Suppressor macrophage treated with lipopolysaccharide for 4 hours (primary cell): ENCODE measurements at places on chromosomes 5 and 9.
A peak's percentile ranks its signal among the peaks of the same experiment; 100 is the strongest.

- DNase-seq: no peak
Observed at GRCh38 chr5:54725391-54726280, 208.1 kb downstream of the SNX18 start.

GRCh38 chr5:134949316-134949715 lies 18.4 kb upstream of the CATSPER3 start:
- peak; percentile 29 for DNase-seq

DNA sequence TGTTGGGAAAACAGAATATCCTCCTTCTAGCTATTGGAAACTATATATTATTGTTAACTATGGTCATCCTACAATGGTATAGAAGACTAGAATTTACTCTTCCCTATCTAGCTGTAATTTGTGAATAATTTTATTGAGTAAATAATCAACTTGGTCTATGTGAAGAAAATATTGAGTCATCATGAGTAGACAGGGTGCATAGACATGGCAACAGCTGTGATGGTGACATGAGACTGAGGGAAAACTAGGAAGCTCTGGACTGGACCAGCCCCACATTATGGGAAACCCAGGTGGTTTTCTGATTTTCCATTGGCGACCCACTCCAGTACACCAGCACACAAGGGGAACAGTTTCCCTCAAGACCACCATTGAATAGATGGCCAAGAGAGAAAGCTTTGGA lies 95.0 kb downstream of the APBA1 start:
- DNase-seq: no peak

- DNase-seq: no peak
Observed at GRCh38 chr9:97441729-97442128, 29.8 kb downstream of the TDRD7 start.

DNA sequence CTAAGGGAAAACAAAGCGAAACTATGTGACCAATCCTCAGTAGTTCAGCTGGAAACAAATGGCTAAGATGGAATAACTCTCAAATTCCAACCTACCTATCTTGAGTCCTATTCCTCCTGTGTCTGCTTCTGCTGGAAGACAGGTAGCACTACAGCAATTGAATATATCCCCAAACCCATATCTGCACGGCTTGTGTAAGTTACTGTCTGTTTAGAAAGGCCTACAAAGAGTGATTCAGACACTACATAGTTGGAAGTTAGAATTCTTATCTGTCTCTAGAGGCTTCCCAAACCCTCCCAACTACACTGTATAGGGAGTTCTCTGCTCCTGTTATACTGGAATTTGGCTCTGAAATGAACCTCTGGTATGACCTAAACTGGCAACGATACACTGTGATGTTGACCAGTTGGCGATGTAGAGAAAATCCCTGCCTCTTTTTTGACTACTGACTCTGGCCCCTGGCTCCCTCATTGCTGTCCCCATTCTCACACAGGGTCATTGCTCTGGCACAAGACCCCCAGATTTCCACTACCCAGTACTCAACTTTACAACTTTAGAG lies 22.6 kb upstream of the NADK2 start:
- DNase-seq: no peak

- no peak for DNase-seq
Observed at GRCh38 chr5:169127431-169127830, 173.5 kb downstream of the SLIT3 start.

DNA sequence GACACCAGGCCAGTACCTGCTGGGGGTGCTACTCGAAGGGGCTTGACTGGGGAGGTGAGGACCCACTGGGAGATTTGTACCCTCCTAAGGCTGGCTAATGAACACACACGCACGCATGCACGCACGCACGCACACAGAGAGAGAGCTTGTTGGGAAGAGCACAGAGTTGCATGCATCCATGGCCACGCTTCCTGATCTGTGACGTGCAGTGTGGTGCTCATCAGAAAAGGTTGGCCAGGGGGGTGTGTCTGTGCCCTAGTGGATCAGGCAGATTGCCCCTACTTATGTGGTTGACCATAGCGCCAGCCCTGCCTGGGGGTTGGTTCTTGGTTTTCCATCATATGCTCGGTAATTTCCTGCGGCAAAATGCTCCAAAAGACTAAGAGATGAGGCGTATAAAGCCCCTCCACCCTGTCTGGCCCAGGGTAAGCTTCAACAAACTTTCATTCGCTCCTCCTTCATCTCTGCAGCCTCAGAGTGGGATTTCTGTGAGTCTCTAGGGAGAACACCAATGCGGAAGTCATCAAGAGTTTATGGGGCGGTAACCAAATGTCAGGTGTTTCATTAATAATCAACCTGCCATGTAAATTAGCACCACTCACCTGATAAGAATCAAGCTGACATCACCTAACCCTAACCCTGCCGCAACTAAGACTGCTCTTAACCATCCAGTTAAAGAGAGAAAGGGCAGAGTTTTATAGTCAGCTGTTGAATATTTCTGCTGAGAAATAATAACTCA lies 8.0 kb upstream of the GFI1B start:
- DNase-seq: no peak

DNA sequence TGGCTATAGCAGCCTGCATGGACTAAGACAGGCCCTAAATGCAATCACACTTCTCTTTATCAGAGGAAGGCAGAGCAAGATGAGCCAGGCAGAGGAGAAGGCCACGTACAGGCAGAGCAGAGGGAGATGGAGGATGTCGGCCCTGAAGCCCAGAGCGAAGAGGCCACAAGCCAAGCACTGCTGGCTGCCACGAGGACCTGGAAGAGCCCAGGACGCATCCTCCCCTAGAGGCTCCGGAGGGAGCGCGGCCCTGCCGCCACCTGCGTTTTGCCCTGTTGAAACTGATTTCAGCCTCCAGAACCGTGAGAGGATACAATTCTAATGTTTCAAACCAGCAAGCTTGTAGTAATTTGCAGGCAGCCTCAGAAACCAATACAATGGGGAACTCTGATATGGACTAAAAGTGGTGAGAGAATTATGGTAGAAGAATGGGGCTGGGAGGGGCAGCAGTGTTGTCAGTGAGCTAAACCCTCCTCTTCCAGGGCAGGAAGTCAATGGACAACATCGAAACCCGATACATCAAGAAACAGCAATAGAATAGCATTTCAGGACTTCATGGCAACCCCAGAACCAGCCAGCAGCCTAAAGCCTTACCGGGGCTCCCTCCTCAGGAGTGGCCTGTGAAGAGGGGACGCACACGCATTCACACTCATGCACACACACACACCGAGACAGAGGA lies 32.6 kb downstream of the ADAMTS2 start:
- no peak for DNase-seq

GRCh38 chr9:134552349-134552990 lies 89.1 kb upstream of the COL5A1 start:
- no peak for DNase-seq

DNA sequence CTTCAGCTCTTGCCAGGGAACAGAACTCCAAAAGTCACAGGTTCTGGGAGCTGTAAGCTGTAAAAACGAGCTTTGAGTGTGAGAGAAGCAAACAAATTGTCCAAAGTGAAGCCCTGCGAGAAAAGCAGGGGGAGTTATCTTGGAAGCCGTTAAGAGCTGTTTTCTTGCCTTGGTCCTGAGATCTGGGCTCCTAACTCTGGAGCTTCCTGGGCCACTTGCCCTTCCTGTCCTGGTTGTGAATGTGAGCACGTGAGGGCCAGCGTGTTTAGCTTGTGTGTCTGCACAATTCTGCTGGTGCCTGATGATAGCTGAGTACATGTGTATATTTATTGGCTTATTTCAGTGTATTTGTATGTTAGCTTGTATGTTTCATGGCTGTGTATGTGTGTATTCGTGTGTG lies 40.5 kb downstream of the DAB2IP start:
- DNase-seq: no peak

DNA sequence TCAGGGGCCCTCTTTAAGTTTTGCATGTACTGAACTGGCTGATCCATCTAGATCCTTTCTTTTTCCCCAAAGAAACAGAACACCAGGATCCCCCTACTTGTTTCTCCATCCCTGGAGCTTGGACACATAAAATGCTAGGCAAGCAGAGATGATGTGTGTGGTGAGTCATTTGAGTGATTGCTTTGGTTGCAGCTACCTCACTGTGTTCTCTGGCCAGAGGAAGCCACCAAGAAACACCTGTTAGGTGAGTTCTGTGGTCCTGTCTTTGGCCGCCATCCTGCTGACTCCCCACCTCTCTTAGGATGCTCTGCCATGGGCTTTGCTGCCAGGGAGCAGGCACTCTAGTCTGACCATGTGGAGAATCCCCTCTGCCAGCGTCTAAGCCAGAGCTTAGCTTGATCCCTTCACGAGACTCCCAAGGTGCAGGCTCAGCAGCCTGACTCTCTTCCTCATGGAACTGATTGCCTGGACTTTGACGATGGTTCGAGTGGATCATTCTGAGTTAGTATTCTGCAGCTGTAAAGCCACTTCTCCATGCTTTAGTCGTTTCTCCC lies 27.3 kb upstream of the DENND1A start:
- no peak for DNase-seq

DNA sequence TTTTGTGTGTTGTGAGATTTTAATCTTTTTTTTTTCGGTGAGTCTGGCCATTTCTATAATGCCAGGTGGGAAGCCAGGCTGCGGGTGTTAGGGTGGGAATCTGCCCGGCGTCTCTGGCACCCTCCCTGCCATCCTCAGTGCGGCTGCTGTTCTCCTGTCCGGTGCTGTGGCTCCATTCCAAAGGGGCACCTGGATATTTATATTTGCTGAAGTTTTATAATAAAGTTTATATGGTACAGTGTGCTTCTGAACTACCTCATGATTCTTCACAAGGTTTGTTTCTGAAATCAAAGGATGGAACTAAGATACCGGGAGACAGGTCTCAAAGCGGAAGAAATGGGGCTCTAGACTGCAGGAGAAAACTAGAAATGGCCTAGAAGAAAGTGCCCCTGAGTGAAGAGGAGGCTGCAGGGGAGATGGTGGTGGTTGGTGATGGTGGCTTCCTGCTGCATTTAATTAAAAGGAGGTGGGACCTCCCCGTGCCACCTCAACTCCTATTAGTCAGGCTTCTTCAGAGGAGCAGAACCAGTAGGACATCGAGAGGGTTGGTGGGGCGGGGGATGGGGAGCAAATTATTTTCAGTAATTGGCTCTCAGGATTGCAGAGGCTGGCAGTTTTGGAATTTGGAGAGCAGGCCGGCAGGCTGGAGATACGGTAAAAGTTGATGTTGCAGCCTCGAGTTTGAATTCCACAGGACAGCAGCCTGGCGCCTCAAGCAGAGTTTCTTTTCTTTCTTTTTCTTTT lies 102.2 kb upstream of the ICE1 start:
- DNase-seq: no peak

GRCh38 chr9:35683323-35683722 lies 6.4 kb downstream of the TPM2 start:
- no peak for DNase-seq

DNA sequence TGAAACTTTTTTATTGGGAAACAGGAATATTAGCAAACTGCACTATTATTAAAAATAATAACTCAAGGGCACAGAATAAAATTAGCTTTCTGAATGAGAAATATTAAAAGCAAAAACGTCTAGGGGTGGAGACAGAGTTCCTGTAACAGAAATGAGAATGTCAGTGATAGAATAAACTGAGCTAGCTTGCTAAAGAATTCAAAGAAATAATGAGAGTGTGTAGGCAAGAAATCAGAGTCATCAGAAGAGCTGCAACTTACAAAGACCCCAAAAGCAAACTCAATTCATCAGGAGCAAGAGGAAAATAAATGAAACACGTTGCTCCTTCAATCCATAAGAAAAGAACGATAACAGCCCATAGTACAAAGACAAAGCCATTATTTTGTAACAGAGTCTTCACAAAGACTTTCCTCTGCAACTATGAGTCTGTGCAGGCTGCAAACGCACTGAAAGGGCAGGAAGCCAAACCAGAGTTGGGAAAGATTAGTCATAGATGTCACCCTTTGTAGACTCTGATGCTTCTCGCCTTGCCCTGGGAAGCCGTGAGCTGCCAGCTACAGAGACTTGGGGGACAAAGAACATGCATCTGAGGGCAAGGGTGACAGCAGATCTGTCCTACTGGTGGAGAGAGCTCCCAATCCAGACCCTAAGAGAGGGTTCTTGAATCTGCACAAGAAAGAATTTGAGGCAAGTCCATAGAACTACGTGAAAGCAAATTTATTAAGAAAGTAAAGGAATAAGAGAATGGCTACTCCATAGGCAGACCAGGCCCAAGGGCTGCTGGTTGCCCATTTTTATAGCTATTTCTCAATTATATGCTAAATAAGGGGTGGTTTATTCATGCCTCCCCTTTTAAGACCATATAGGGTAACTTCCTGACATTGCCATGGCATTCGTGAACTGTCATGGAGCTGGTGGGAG lies 40.8 kb downstream of the SHC3 start:
- DNase-seq: peak; percentile 11
